Left renal cortex interstitium (tissue), 4 donors: ENCODE measurements at places on chromosomes 13 and 19.

- no peak for DNase-seq
These were observed 754 bp downstream of the MAMSTR start for GRCh38 chr19:48718711-48719231.

- DNase-seq, result no peak
These were observed 819.9 kb downstream of the OLFM4 start for GRCh38 chr13:53848366-53848961.

DNA sequence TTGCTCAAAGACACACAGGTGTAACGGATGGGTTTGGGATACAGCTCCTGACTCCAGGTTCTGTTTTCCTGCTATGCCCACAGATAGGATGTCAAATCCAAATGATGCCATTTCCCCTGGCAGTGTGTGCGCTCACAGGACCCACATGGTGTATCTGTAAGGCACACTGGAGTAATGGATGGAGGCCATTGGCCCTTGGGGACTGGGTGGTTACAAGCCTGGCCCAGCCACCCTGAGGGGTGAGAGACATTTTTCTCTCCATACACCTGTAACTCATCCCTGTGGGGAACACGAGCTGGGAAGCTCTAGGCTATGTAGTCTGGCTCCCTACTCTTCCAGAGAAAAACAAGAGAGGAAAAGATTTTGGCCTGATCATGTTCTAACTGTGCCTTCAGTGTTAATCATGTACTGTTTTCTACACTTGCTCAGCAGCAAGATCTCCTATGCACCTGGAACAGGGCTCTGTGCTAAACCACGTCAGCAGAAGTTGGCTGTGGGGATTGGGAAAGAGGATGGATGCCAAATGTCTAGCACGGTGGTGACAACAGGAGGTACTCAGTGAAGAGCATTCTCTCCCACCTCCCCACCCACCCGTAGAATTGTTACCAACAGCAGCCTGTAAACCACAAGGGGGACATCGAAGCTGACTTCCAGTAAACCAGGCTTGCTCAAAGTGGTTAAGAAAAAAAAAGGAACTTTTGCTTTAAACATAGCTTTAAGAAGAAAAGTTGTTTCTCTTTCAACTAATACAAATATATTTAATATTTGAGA is 237.0 kb downstream of the LACC1 start:
- no peak for DNase-seq

GRCh38 chr19:1884291-1884718 is 991 bp downstream of the ABHD17A start:
- no peak for DNase-seq

GRCh38 chr19:28482221-28482620 is 730.7 kb downstream of the UQCRFS1 start:
- no peak for DNase-seq

DNA sequence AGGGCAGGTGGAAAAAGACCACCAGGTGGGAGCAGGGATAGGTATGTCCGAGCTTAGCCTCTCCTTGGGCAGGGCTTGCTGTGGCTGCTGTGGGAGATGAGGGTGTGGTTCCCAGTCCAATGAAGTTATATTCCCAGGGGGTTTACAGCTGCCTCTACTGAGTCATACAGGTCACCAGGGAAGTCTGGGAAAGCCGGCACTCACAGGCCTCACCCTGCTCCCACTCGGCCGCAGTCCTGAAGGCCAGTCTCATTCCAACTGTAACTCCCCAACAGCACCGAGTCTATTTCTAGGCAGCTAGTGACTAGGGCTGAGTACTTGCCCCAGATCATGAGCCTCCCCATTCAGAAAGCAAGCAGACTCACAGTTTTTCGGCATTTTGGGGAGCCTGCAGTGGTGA is 77.1 kb downstream of the FNDC3A start:
- DNase-seq, result no peak

GRCh38 chr13:40970803-40971202 is 48.3 kb downstream of the ELF1 start:
- no peak for DNase-seq

DNA sequence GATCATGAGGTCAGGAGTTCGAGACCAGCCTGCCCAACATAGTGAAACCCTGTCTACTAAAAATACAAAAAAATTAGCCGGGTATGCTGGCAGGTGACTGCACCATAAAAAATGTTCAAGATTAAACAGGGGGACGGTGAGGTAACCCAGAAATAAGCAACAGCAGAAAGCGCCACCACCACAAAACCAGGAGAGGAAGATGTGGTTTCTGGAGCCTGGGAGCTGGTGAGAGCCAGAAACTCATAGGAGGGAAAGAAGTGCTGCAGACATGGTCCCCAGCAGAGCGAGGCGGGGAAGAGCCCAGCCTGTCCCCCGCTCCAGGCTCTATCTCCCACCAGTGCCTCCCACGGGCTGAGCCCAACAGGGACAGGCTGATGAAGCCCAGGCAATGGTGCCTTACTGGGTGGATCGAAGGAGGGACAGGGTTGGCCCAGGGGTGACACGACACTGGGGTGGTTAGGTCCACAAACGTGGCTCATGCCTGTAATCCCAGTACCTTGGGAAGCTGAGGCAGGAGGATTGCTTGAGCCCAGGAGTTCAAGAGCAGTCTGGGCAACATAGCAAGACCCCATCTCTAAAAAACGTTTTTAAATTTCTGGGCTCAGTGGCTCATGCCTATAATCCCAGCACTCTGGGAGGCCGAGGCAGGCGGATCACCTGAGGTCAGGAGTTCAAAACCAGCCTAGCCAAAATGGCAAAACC is 19.0 kb downstream of the SPC24 start:
- no peak for DNase-seq

DNA sequence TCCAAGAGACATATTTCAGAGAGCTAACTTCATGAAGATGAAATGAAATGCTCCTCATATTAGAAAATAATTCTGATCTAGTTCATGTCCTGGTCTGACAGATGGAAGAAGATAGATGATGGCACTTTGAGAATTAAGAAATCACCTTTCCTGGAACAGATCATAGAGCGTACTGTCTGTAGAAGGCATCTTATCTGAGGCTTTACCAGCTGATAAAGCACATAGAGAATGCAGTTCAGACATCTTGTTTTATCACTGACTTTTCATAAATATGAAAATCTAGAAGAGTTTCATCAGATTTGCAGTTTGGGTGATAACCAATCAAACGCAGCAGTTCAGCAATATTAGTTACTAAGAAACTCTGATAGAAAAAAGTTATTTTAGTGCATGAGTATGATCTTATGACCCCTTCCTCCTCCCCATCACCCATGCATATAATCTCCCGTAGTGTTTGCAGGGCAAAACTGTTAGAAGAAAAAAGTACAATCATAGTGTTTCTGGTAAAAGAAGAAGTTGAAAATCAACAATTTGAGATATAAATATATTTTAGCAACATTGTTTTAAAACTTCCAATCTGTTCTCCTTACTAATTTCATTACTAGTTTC is 585.2 kb downstream of the PCDH9 start:
- no peak for DNase-seq

GRCh38 chr13:66994517-66995202 is 235.5 kb downstream of the PCDH9 start:
- no peak for DNase-seq

GRCh38 chr13:25802579-25802978 is 249.2 kb downstream of the SHISA2 start:
- DNase-seq, result no peak

DNA sequence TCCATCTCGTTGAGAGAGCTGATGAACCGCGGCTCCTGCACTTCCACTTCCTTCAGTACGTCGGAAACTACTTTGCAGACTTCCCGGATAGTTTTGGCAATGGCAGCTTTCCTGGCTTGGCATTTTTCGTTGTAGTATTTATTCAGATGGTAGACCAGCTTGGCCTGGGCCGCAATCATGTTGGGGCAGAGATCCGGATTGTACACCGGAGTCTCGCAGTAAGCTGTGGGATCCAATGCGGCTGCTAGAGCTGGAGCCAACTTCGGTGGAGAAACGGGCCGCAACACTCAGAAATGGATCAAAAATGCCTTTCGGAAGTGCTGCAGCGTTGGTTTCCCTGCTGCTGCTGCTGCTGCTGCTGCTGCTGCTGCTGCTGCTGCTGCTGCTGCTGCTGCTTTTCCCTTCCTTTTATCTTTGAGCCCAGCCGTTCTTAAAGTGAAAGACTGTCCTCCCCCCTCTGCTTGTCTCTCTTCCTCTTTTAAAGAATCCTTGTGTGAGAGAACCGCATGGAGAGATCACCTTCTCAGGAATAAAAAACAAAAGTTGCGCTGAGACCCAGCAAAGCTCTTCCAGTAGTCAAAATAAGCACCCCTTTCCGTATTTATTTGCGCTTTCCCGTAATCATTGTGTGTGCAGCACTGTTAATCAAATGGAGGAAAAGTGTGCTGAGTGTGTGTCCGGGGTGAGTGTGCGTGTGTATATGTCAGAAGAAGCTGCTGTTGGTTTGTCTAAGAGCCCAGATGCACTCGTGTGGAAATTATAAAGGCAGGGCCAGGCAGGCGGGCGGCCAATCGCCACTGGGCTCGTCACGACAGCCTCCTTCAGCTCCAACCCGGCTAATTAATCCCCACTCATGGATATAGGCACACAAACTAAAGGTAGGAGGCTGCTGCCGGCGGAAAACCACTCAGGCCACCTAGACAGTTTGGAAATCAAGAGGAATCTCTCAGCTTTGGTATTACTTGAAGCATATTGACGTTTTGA is at the start of gene MAB21L1:
Gene MAB21L1, minus strand, starts transcription at position 730 of the 984 bp plus-strand sequence. Its CDS starts 551 bp downstream, at position 179.
- no peak for DNase-seq
